ENCODE measurements at places on chromosomes 3 and 15. TPM values are rescaled to one million over a fixed set of nuclear protein-coding genes. Genes with fewer than 3 reads are reported as not detected.

DNA sequence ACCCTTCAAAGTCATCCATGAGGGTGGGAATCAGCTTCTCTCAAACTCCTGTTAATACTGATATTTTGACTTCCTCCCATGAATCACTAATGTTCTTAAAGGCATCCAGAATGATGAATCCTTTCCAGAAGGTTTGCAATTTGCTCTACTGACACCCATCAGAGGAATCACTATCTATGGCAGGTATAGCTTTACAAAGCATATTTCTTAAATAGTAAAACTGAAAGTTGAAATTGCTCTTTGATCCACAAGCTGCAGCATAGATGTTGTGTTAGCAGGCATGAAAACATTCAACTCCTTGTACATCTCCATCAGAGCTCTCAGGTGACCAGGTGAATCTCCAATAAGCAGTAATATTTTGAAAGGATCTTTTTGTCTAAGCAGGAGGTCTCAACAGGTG, 66.3 kb downstream of the B3GNT5 start:
- no peak for DNase-seq

- DNase-seq: no peak
Measured at GRCh38 chr3:177146646-177147045, 50.6 kb downstream of the TBL1XR1 start.

- peak; percentile 17 for DNase-seq
Measured at GRCh38 chr15:80957556-80957955, 32.1 kb downstream of the MESD start.

DNA sequence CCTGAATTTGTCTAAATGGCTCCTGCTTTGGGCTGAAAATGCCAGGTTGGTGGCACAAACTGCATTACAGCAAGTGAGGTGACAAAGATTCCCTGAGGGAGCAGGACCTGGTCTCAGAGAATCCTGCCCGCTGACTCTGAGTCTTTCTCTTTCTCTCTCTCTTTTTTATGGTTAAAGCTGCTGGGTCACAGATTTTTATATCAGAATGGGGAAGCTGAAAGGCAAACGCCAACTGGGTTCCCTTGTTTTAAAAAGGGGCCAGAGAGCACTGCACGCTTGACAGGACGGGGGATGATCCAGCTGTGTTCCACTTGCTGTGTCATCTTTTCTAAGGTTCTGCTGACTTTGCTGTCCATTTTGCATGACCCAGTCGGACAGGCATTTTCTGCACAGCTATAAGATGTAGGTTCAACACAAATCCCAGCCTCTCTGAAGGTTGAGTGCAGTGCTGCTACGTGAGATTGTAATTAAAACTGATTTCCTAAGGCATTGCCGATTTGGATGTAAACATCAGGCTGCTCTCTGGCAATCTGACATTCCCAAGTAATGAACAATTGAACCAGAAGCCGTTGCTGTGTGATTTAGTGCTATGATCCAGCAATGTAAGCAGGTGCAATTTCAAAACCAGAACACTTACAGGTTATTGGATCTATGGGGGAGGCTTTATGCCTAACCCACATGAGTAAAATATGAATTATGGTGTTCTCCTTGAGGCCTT, 25.8 kb downstream of the ARHGEF3 start:
- DNase-seq: no peak

GRCh38 chr15:74994685-74995084, 678 bp upstream of the SCAMP5 start:
- DNase-seq: no peak

- DNase-seq: peak; percentile 51
Measured at GRCh38 chr15:50107591-50108408, 11.2 kb downstream of the ATP8B4 start.

DNA sequence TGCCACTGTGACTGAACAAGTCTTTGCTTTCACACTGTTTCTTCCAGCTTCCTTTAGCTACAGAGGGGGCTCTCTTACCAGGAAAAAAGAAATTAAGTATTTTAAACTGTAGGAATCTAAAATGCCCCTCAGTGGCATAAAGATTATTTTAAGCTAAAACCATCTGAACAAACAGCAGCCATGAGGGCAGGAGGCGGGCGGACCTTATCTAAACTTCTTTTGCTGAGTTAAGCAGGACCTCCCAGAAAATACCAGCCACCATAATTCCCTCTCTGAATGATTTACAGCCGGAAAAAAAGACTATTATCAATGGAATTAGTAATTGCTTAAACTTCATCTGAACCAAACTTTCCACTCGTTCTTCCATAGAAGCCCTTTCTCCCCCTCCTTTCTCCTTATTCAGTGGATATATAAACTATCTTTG, 5.2 kb upstream of the TOPAZ1 start:
- no peak for DNase-seq

DNA sequence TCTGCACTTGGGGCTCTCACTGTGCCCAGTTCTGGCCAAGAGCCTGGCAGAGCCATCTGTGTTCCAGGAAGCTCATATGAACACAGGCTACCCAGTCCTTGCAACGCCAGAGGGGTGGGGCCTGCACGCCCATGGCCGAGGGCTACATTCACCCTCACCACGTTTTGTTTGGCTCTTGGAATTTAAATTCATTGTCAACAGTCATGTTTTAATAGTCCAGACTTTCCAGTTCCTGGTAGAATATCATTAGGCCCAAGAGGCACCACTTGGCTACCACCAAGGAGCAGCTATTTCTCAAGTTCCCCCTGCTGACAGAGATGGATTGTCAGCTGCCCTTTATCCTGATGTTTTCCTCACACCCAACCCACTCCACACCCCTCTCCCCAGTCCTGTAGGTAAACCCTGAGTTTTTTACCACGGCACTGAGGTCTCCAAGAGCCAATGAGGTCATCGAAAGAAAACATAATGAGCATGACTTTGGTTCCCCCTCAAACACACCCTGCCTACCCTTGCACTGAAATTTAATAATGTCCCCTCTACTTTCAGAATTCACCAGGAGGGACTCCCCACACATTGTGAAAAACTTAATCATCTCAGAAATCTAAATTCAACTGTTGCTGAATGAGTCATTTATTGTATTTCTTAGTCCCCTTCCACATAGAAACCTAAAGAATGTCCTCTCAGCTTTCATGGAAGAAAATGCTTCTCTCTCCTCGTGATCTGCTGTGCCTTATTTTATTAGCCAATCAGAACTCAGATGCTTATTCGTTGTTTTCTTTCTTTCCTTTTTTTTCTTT, 125.1 kb downstream of the SHQ1 start:
- no peak for DNase-seq

DNA sequence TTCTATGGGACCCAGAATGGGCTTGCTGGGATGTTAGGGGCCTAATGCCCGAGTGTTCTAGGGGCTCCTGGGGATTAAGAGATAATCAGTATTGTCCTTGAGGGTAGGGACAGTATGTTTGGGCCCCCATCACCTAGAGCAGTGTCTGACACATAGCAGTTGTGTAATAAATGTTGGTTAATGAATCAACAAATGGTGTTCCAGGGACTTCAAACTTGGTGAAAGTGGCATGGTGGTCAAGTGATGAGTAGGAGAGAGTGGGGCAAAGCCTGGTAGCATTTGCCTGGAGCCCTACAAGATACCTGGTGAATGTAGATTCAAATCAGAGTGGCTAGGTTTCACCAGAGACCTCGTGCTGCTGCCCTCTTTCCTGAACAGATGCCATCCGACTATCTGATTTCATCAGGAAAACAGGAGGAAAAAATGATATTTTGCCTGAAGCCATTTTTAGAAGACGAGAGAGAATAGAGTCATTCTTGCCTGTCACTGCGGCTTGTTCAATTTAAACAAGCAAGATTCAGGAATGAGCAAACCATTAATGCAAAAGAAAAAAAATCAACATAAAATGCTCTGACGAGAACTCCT, 117.3 kb downstream of the RPL22L1 start:
- no peak for DNase-seq

DNA sequence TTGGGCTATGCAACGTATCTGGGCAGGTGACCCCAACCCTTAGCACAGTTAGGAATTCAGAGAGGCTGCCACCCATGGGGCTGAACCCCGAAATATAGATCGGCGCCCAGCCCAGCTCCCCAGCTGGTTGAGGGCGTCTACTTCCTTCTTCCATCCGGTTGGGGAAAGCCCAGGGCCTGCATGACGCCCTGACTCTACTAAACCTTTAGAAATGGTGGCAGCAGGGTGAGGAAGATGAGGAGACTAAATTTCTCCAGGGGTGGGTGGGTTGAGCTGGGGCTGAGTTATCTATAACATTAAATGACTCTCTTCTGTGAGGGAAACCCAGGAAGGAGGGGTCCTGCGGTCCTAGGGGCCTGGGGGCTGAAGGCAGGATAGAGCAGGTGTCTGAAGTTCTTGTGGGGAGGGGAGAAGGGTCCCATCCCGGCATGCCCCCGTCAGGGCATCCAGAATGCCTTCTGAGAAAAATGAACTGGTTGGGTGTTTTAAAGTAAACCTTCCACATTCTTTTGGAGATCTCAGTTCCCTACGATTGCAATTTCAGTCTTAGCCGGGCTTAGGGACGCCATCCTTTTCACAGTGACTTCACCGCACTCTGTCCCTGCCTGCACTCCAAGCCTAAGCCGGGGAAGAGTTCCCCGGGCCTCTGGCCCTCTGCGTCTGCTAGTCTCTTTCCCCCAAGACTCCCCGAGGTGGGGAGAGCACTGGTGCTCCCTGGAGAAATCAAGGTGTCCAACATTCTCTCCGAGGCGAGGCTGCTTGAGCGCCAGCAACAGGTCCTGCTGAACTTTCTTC, 28.5 kb downstream of the NR2F2 start:
- no peak for DNase-seq

LRRIQ4 gene
- total RNA-seq: not detected

GOLGA6A gene
- total RNA-seq: not detected

ITIH1 gene
- total RNA-seq: not detected

FGF12 gene
- total RNA-seq: 0.45 TPM

SIDT1 gene
- total RNA-seq: 0.13 TPM

P2RY1 gene
- total RNA-seq: 18.0 TPM

CFAP91 gene
- total RNA-seq: 1.3 TPM

ACSBG1 gene
- 131 TPM for total RNA-seq

All from lower leg skin (tissue), 4 donors.